ENCODE measurements at places on chromosomes 3 and 15. TPM values are rescaled to one million over a fixed set of nuclear protein-coding genes. Genes with fewer than 3 reads are reported as not detected.

UBXN7 gene
- 8.3 TPM for total RNA-seq

FBLN2 gene
- 25.2 TPM for total RNA-seq

OXSR1 gene
- total RNA-seq: 23.2 TPM

RBP2 gene
- total RNA-seq: not detected

TRAK1 gene
- 21.5 TPM for total RNA-seq

Data from epithelial cell of alveolus of lung (primary cell).